T-helper 1 cell (primary cell): ENCODE measurements at places on chromosomes 4 and X.

DNA sequence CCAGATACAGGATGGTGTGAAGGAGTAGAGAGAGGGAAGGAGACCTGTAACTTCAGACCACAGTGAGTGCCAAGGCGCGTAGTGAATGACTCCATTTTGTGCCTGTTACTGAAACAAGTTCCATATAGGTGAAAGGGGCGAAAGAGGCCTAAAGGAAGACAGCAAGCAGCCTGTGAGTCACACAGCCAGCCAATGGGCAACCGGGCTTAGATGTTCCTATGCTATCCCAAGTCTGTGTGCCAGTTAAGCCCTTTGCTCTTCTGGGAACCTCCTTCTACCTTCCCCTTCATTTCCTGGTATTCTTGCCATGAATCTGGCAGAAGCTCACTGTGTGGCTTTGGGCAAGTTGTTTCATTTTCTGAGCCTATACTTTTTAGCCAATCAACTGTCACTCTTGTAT is 161.8 kb upstream of the LDB2 start:
- DNase-seq, result no peak

DNA sequence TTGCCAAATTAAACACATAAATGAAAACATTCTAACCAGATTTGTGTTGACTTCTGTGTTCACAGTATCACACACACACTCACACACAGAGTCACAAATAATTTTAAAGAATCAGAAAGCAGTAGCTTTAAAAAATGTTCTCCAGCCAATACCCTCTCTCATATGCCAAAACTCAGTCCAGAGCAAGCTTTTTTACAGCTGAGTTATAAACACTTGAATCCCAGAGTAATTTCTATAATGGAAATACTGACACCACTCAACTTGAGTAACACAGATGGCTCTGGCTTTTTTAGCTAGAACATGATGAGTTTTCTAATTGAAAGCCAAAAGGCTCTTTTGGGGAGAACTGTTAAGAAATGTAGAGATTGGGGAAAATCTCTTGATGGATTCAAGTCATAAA is 100.8 kb downstream of the DOCK11 start:
- DNase-seq, result no peak

- DNase-seq, result no peak
These were observed 94.0 kb upstream of the TEX13A start for GRCh38 chrX:105314458-105314857.

- no peak for DNase-seq
These were observed 135.7 kb downstream of the QDPR start for GRCh38 chr4:17376205-17376604.

DNA sequence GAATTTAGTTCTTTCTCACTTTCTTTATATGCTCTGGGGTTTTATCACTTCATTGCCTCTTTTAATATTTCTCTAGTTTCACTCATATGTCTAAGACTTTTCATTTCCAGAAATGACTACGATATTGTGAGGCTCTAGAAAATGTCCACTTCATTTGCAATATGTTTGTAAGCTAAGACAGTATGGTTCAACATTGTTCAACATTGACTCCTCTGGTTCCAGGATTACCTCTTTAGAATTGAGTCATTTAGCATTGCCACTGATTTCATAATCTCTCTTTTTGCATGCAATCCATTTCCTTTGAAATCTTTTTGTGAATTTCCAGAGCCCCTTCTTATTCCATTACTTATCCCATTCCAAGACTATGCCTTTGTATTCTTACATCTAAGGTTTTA is 32.3 kb downstream of the BBS12 start:
- no peak for DNase-seq

DNA sequence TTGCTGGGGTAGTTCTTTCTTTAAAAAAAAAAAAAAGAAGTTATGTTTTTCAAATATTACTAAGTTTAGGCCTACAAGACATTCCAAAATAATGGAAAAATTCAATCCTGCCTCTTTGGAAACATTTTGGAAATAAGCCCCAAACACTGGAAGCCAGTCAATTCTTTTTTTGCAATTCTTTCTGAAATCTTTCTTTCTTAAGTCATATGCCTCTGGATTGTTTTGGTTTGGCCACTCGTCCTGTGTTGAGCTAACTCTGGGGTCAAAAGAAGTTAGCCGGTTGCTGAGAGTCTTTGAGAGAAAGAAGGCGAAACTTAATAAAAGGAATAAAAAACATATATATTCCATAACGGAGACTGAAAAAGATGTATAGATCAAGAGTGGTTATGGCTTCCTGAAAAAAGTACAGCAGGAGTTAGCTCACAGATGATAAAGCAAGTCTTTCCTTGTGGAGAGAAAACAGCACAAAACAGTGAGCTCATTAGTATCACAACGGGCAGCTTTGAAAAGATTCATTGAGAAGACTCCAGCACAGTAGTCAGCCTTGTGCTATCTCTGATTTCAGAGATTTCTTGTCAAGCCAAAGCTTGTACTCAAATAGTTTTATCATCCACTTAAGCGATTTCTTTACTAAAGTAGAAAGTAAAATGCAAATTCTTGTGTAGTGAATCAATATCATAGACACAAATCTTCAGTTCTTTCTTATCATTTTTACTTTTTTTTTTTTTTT is 64.8 kb downstream of the PLS3 start:
- DNase-seq, result no peak

- DNase-seq, result no peak
These were observed 88.6 kb upstream of the TMEM164 start for GRCh38 chrX:109914114-109914849.

DNA sequence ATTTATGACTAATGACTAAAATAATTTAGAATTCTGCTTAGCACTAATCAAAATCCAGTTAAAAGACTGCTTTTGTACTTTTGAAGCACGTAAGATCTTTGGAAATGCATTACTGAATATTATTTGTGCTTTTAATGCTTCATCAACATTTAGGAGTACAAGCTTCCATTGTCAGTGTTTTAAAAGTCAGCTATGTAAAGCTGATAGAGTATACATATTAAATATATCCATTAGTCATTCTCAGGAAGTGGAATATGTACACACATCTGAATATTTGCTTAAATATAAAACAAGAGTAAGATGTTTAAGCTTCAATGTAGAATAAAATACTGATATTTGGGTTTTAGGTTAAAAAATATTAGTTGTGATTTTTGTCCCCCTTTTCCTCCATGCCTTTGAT is 54.1 kb downstream of the ANK2 start:
- DNase-seq, result no peak

- DNase-seq, result no peak
These were observed 99.4 kb upstream of the MAB21L2 start for GRCh38 chr4:150482581-150482980.
